ENCODE measurements at places on chromosomes 3 and 15. TPM values are rescaled to one million over a fixed set of nuclear protein-coding genes. Genes with fewer than 3 reads are reported as not detected.
A peak's percentile ranks its signal among the peaks of the same experiment; 100 is the strongest.

GRCh38 chr3:42668413-42668760 is 14.9 kb downstream of the ZBTB47 start:
- H3K4me3 ChIP-seq = no peak overlapping the region
- H3K4me1 ChIP-seq = no peaks in the 10 kb centered on the region
- H3K36me3 ChIP-seq = no peaks in the 10 kb centered on the region
- H3K27me3 ChIP-seq = peaks cover 2% of the 10 kb centered on the region
- H3K27ac ChIP-seq = no peak overlapping the region
- no peak for DNase-seq

- DNase-seq = no peak
- no peak overlapping the region for H3K27ac ChIP-seq
- no peak overlapping the region for H3K4me3 ChIP-seq
- peaks cover 6% of the 10 kb centered on the region for H3K27me3 ChIP-seq
- no peaks in the 10 kb centered on the region for H3K4me1 ChIP-seq
- peaks cover 3% of the 10 kb centered on the region for H3K36me3 ChIP-seq
These were observed 50.3 kb upstream of the SELENOK start for GRCh38 chr3:53941950-53942349.

DNA sequence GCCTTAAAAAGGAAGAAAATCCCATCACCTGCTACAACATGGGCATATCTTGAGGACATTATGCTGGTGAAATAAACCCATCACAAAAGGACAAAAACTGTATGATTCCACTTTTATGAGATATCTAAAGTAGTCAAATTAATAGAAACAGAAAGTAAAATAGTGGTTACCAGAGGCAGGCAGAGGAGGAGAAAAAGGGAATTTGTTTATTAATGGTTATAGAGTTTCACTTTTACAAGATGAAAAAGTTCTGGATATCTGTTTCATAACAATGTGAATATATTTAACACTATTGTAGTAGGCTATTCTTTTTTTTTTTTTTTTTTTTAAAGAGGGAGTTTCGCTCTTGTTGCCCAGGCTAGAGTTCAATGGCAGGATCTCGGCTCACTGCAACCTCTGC is 40.4 kb downstream of the DPH3 start:
- peaks cover 2% of the 10 kb centered on the region for H3K27me3 ChIP-seq
- no peaks in the 10 kb centered on the region for H3K36me3 ChIP-seq
- H3K4me1 ChIP-seq = peaks cover 2% of the 10 kb centered on the region

GRCh38 chr3:45215466-45215865 is 10.6 kb downstream of the TMEM158 start:
- no peak overlapping the region for H3K27ac ChIP-seq
- no peak for DNase-seq
- H3K36me3 ChIP-seq = no peaks in the 10 kb centered on the region
- H3K4me1 ChIP-seq = peaks cover 6% of the 10 kb centered on the region
- peaks cover 45% of the 10 kb centered on the region for H3K27me3 ChIP-seq

DNA sequence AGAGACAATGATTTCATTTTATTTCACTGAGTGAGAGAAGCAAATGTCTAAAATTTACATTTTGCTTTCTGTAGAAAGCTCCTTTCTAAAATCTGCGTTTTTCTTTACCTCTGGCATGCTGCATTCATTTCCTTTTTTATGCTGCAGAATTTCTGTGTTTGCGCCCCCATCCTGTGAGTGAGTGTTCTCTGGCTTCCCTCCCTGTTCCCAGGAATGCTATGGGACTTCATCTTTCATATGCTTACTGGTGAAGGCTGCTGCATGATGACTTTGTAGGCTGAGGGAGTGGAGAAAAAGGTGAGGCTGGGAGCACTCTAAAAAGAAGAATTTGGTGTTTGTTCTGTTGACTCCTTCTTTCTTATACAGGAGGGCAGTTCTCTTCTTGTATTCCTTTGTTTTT is 7.7 kb upstream of the TMC3 start:
- H3K4me1 ChIP-seq = peaks cover 9% of the 10 kb centered on the region
- no peaks in the 10 kb centered on the region for H3K36me3 ChIP-seq
- H3K27me3 ChIP-seq = peaks cover 7% of the 10 kb centered on the region

GRCh38 chr3:19226479-19226878 is 78.2 kb downstream of the KCNH8 start:
- H3K4me1 ChIP-seq = no peaks in the 10 kb centered on the region
- H3K36me3 ChIP-seq = no peaks in the 10 kb centered on the region
- H3K4me3 ChIP-seq = no peak overlapping the region
- H3K27me3 ChIP-seq = peaks cover 4% of the 10 kb centered on the region
- no peak for DNase-seq

- H3K4me1 ChIP-seq = no peaks in the 10 kb centered on the region
- H3K27me3 ChIP-seq = no peaks in the 10 kb centered on the region
- no peak overlapping the region for H3K27ac ChIP-seq
- H3K4me3 ChIP-seq = no peak overlapping the region
- H3K36me3 ChIP-seq = no peaks in the 10 kb centered on the region
These were observed 20.9 kb downstream of the GRK7 start for GRCh38 chr3:141784096-141784495.

GRCh38 chr3:59895972-59896371 is 846.1 kb upstream of the CFAP20DC start:
- no peaks in the 10 kb centered on the region for H3K27me3 ChIP-seq
- no peak for DNase-seq
- H3K36me3 ChIP-seq = peaks cover 4% of the 10 kb centered on the region
- no peak overlapping the region for H3K4me3 ChIP-seq
- no peak overlapping the region for H3K27ac ChIP-seq

DNA sequence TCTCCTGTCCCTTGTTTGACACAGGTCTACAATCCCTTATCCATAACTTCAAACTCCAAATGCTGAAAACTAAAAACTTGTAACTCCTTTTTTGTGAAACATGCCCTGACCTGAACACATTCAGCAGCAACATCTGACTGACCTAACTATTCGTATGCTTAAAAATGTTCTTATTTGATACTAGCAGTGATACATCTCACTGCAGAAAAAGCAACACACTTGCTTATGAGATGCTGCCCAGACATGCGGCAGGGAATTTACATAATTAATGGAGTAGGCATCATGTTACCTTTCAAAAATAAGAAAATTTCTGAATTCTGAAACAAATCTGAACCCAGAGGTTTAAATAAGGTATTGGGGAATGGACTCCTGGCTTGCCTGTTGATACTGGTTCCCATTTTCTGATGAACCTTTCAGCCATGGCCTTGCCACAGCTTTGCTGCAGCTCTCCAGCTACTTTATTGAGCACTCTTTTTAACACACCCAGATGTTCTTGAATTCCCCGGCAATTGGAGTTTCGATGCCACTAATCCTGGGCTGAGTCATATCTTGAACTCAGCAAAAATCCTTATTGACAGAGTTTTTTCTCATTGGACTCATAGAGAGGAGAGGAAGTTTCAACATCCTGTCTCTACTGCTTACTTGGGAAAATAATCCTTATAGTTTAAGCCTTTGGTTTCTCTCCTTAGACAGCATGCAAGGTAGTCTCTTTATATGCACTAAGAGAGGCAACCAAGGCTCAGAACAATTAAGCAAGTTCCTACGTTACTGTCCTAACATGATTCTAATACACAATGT is 296.6 kb upstream of the LMCD1 start:
- no peaks in the 10 kb centered on the region for H3K36me3 ChIP-seq
- H3K27me3 ChIP-seq = no peaks in the 10 kb centered on the region
- H3K27ac ChIP-seq = no peak overlapping the region
- DNase-seq = no peak
- no peak overlapping the region for H3K4me3 ChIP-seq
- no peaks in the 10 kb centered on the region for H3K4me1 ChIP-seq

- peaks cover 3% of the 10 kb centered on the region for H3K36me3 ChIP-seq
- no peak for DNase-seq
- no peaks in the 10 kb centered on the region for H3K27me3 ChIP-seq
- H3K4me1 ChIP-seq = no peaks in the 10 kb centered on the region
- H3K27ac ChIP-seq = no peak overlapping the region
These were observed 89.3 kb downstream of the NR2E3 start for GRCh38 chr15:71899674-71900073.

DNA sequence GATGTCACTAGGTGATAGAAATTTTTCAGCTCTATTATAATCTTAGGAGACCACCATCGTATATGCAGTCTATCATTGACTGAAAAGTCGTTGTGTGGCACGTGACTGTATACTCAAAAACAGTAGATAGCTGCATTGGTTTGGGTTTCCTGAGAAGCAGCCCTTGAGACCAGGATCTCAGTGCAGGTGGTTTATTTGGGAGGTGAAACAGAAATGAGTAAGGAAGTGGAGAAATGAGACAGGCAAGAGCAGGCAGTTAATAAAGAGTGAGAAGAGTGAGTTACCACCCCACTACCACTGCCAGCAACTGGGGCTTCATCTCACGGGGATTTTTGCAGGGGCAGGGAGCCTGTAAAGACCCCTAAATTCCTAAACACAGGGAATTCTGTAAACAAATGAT is 221.0 kb downstream of the SHQ1 start:
- DNase-seq = no peak
- H3K36me3 ChIP-seq = peaks cover 3% of the 10 kb centered on the region
- H3K27ac ChIP-seq = peak overlapping the region; percentile 37
- peaks cover 34% of the 10 kb centered on the region for H3K4me1 ChIP-seq

- H3K27me3 ChIP-seq = no peaks in the 10 kb centered on the region
- no peak overlapping the region for H3K4me3 ChIP-seq
- H3K27ac ChIP-seq = no peak overlapping the region
- no peak for DNase-seq
- no peaks in the 10 kb centered on the region for H3K36me3 ChIP-seq
These were observed 111.5 kb downstream of the UNC13C start for GRCh38 chr15:54089776-54090175.

- no peaks in the 10 kb centered on the region for H3K4me1 ChIP-seq
- H3K4me3 ChIP-seq = no peak overlapping the region
- H3K27me3 ChIP-seq = peaks cover 28% of the 10 kb centered on the region
These were observed 16.9 kb upstream of the FSIP1 start for GRCh38 chr15:39799552-39800011.

GRCh38 chr3:55750525-55750924 is 263.4 kb upstream of the WNT5A start:
- H3K36me3 ChIP-seq = no peaks in the 10 kb centered on the region
- H3K4me3 ChIP-seq = no peak overlapping the region
- H3K27ac ChIP-seq = no peak overlapping the region
- no peaks in the 10 kb centered on the region for H3K27me3 ChIP-seq

- no peaks in the 10 kb centered on the region for H3K27me3 ChIP-seq
- no peaks in the 10 kb centered on the region for H3K4me1 ChIP-seq
- DNase-seq = no peak
- H3K27ac ChIP-seq = no peak overlapping the region
These were observed 80.0 kb downstream of the USP13 start for GRCh38 chr3:179732661-179733348.

- H3K27ac ChIP-seq = no peak overlapping the region
- no peaks in the 10 kb centered on the region for H3K27me3 ChIP-seq
- DNase-seq = no peak
- H3K4me1 ChIP-seq = no peaks in the 10 kb centered on the region
- no peak overlapping the region for H3K4me3 ChIP-seq
These were observed 94.8 kb downstream of the DUT start for GRCh38 chr15:48426044-48426443.

- H3K4me3 ChIP-seq = no peak overlapping the region
- no peaks in the 10 kb centered on the region for H3K4me1 ChIP-seq
- no peaks in the 10 kb centered on the region for H3K36me3 ChIP-seq
- H3K27ac ChIP-seq = no peak overlapping the region
- DNase-seq = no peak
These were observed 12.7 kb downstream of the C3orf22 start for GRCh38 chr3:126546013-126546412.

DNA sequence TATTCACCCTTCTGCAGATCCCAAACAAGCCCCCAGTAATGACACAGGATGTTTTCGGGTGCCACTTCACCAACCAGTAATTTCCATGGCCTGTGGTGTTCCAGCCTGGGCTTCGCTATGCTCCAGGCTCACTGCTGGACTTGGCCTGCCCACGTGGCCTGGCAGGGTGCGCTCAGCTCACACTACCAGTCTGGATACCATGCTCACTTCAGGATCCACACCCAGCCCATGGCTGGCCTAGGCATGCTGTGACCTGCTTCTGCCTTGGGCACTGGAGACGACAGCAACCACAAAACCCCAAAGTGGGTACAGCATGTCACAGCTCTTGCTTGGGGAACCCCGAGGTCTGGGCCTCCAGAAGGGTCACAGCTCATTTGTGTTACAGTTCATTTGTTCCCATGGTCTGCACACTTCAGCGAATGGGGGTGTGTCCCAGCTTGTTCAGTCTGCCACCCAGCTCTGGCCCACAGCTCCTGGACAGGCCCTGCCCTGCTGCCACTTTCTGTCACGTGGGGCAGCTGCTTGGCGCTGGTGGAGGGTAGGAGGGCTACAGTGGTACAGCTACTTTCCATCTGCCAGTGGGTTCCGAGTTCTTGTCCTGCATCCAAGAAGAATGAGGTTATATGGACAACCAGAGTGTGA is 650.8 kb downstream of the MCTP2 start:
- H3K27ac ChIP-seq = no peak overlapping the region
- no peak overlapping the region for H3K4me3 ChIP-seq
- no peaks in the 10 kb centered on the region for H3K36me3 ChIP-seq
- DNase-seq = no peak

DNA sequence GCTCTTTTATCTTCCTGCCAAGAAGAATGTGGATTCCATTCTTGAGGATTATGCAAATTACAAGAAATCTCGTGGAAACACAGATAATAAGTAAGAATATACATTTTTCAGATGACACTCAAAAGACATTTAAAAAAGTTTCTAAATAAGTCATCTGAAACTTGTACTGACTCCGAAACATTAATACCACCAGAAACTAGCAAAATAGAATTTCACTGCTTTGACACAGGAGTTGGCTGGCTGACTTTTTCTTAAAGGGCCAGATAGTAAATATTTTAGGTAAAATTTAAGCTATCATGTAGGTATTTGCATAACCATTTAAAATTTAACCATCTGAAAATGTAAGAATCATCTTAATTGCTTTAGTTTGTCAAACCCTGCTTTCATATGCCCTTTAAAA is 20.8 kb downstream of the MORF4L1 start:
- H3K4me1 ChIP-seq = peaks cover 11% of the 10 kb centered on the region
- peaks cover 78% of the 10 kb centered on the region for H3K36me3 ChIP-seq
- no peaks in the 10 kb centered on the region for H3K27me3 ChIP-seq
- no peak overlapping the region for H3K4me3 ChIP-seq
- no peak overlapping the region for H3K27ac ChIP-seq
- no peak for DNase-seq

GRCh38 chr3:190172751-190173150 is 52.1 kb upstream of the P3H2 start:
- no peak overlapping the region for H3K27ac ChIP-seq
- peaks cover 11% of the 10 kb centered on the region for H3K27me3 ChIP-seq
- H3K4me1 ChIP-seq = peaks cover 10% of the 10 kb centered on the region
- DNase-seq = no peak

GRCh38 chr3:17645074-17645698 is 97.2 kb downstream of the TBC1D5 start:
- H3K4me3 ChIP-seq = no peak overlapping the region
- H3K4me1 ChIP-seq = no peaks in the 10 kb centered on the region
- DNase-seq = no peak
- H3K36me3 ChIP-seq = peaks cover 5% of the 10 kb centered on the region
- H3K27ac ChIP-seq = no peak overlapping the region

- DNase-seq = no peak
- no peak overlapping the region for H3K27ac ChIP-seq
- H3K4me3 ChIP-seq = no peak overlapping the region
- H3K36me3 ChIP-seq = no peaks in the 10 kb centered on the region
- H3K27me3 ChIP-seq = peaks cover 7% of the 10 kb centered on the region
- H3K4me1 ChIP-seq = peaks cover 2% of the 10 kb centered on the region
These were observed 17.0 kb downstream of the ANKRD63 start for GRCh38 chr15:40265875-40266274.

GRCh38 chr3:177585271-177585670 is 388.0 kb upstream of the TBL1XR1 start:
- no peak for DNase-seq
- H3K27ac ChIP-seq = no peak overlapping the region
- H3K4me3 ChIP-seq = no peak overlapping the region

Gene GMNC
- total RNA-seq = not detected

Gene SH3GL3
- total RNA-seq = not detected

Gene POTEB
- not detected for total RNA-seq

Gene SLC38A3
- total RNA-seq = not detected

Gene WDR93
- total RNA-seq = not detected

Gene WDR48
- 40.4 TPM for total RNA-seq

Gene HACL1
- total RNA-seq = 25.8 TPM

Data from activated CD4-positive, alpha-beta memory T cell treated with anti-CD3 and anti-CD28 coated beads, Interleukin-2, amount 10 ng/mL, durations not matched to agents 7 days and 5 days (primary cell).